T-helper 17 cell (primary cell): ENCODE measurements at places on chromosomes 2 and 18.

DNA sequence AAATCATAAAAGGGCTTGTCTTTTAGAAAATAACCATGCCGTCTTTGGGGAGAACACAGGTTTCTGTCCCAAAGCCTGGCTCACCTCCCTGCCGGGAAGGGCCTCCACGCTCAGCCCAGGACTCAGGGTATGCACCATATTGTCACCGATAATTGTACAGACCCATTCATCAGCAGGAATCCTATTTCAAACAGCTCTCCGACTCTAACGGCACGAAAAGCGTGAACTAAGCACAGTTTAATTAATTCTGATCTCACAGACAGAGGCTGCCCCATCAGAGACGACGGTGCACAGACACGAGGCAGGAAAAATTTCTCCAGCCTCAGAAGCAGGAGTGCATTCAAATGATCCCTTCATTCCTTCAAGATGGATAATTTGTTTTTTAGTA is 276.2 kb downstream of the MYCN start:
- DNase-seq, result no peak

- DNase-seq, result no peak
These were observed 1.6 kb downstream of the HRH4 start for GRCh38 chr18:24461996-24462395.

GRCh38 chr2:113134717-113135116 is 7.3 kb downstream of the IL1RN start:
- no peak for DNase-seq

- no peak for DNase-seq
These were observed 466.7 kb downstream of the THSD7B start for GRCh38 chr2:137232076-137232475.

DNA sequence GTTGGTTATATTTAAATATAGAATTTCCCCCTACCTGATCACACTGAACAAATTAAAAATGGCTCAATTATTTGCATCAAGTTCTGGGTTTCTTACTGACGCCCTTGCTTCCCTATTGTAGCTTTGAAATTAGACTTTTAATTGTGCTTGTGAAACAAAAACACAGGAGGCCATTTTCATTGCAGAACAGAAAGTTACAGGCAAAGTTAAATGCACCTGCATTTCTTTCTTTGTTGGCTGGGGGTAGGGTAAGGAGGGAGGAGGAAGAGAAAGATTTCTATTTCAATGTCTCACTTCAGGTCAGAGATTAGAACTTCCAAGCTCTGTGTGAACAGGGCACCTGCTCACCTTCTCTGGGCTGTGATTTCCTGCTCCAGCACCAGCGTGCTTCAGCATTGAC is 199.6 kb downstream of the BCL11A start:
- DNase-seq, result no peak

DNA sequence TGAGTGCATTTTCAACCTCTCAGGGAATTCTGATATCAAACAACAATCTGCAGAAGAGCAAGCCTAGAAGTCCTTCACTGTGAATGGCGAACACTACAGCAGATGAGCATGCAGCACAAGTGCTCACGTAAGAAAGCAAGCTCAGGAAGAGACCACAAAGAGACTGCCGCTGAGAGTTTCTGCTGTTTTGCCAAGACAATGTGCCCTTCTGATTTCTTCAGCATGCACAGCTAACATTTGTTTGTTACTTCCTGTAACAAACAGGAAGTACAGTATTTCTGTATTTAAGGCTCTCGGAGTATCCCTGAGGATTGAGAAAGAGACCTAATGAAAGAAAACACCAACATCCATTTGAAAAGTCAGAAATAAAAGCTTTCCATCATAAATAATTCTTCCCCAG is 45.9 kb downstream of the MBOAT2 start:
- no peak for DNase-seq

- no peak for DNase-seq
These were observed 98.1 kb upstream of the YPEL5 start for GRCh38 chr2:30048636-30049175.

GRCh38 chr2:178863856-178864620 is 56.8 kb upstream of the TTN start:
- no peak for DNase-seq

DNA sequence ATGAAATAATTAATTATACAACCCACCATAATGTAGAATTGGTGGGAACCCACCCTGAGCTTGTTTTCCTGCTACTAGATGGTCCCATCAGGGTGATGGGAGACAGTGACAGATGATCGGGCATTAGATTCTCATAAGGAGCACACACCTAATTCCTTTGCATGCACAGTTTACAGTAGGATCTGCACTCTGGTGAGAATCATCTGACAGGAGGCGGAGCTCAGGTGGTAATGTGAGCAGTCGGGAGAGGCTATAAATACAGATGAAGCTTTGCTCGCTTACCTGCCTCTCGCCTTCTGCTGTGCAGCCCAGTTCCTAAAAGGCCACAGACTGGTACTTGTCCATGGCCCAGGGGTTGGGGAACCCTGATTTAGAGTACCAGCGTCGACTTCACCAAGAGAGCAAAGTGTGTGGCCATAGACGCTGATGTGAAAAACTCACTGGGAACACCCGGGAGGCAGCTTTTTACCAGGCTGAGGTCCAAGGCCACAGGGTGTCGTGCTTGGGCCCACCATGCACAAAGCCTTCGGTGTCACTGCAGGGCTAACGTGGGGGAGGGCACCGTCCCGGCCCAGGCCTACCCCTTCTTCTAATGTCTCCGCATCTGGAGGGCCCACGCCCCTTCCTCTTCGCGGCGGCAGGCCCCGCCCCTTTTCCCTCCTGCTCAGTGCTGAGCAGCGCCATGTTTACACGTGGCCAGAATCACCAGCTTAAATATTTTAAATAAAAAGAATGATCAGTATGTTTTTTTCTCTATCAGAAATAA is 296.8 kb upstream of the HDAC4 start:
- DNase-seq, result no peak

GRCh38 chr2:24509840-24510239 is 18.8 kb downstream of the NCOA1 start:
- no peak for DNase-seq

GRCh38 chr2:25397777-25398176 is 56.1 kb upstream of the DNMT3A start:
- no peak for DNase-seq

DNA sequence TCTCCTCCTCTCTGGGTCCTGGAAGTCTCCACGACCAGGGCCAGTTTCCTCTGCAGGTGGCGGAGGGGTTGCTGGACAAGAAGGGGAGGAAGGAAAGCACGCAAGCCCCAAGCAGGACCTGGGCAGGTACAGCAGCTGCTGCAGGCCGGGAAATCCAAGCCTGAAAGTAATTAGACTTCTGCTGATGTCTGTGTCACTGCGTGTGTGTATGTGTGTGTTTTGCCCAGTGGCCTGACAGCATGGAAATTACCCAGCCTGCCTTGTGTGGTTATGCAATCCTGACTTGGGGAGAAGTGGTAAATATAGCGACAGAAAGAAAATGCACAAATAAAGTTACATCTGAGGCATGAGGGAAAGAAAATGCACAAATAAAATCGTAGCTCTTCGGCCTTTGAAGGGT is 121.8 kb upstream of the ZBTB14 start:
- DNase-seq, result no peak

- DNase-seq, result no peak
These were observed 3.2 kb upstream of the AGXT start for GRCh38 chr2:240865391-240865790.

GRCh38 chr18:37420315-37420880 is 145.2 kb downstream of the CELF4 start:
- no peak for DNase-seq

GRCh38 chr2:30046979-30047378 is 99.8 kb upstream of the YPEL5 start:
- DNase-seq, result no peak

DNA sequence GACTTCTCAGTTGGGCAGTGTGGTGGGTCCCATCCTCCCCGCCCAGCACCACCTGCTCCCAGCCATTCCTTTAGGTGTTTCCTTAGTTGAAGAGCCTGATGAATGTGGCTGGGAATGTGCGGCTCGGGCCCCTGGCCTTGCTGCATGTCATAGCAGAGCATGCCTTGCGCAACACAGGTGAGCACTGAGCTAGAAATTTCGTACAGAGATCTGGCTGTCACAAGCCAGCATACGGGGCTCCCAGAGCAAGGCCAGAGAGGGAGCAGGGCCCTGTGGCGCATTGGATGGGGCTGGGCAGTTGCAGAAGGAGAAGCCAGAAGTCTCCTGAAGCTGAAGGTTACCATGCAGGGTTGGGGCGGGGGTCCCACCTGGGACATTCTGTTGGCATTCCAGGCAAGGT is 129.7 kb downstream of the WDSUB1 start:
- no peak for DNase-seq

- no peak for DNase-seq
These were observed 844 bp upstream of the MPV17 start for GRCh38 chr2:27323596-27324285.

DNA sequence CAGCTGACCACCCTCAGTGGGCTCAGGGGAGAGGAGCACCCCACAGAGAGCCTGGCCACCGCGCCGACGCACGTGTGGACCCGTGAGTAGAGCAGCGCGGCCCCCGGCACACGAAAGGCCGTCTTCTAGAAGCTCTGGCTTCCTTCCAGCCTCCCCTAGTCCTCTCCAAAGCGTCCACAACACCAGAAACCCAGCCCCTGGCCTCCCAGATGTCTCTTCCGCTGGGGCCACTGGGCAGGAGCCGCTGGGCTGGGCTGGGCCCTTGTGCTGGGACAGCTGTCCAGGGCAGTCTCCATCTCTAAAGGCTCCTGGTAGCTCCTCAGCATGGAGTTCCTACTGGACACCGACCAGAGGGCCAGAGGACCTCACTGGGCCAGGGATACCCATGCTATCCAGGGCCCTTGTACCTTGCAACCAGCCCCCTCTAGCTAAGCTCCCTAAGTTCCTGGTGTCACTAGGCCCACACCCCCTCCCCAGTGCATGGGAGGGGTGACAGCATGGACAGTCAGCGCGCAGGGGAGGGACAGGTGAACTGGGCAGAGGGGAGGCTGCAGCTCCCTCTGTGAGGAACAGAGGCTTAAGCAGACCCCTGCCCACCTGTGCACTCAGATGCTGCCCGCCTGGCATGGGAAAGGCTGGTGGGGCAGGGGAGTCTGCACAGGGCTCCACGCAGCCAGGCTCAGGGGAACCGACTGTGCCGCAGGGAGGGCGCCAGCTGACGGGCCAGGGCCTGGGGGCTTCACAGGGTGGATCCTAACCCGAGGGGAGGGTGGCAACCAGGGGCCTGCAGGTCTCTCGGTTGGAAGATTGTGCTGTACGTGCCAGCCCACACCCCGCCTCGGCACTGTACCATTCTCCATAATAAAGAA is 32.9 kb downstream of the MTERF4 start:
- no peak for DNase-seq

DNA sequence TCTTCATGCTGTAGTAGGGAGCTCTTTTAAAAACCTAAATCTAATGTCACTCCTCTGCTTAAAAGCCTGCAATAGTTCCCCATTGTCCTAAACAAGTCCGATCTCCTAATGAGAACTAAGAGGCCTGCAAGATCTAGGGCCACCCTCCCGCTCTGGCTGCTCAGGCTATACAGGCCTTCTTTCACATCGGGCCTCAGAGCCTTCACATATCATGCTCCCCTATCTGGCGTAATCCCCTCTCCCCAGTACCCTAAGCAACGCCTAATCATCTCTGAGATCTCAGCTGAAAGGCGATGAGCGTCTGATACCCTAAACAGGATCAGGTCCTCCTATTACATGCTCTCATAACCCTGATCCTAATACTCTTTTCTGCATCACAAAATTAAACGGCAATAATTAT is 1.9 kb downstream of the MAP4K3 start:
- no peak for DNase-seq

DNA sequence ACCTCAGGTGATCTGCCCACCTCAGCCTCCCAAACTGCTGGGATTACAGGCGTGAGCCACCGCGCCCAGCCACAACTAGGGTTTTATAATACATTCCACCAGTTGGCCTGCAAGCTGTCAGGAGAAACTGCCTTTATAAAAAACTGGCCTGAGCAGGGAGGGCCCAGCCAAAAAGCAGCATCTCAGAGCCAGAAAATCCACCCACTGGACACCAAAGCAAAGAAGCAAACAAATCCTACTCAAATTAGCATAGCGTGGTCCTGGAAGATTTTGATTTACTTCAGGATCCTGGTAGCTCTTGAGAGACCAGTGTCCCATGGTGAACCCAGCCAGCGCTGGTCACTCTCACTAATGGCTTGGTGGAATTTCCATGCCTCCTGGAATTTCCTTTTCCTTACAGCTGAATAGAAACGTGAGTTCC is 60.0 kb upstream of the PXDN start:
- no peak for DNase-seq

DNA sequence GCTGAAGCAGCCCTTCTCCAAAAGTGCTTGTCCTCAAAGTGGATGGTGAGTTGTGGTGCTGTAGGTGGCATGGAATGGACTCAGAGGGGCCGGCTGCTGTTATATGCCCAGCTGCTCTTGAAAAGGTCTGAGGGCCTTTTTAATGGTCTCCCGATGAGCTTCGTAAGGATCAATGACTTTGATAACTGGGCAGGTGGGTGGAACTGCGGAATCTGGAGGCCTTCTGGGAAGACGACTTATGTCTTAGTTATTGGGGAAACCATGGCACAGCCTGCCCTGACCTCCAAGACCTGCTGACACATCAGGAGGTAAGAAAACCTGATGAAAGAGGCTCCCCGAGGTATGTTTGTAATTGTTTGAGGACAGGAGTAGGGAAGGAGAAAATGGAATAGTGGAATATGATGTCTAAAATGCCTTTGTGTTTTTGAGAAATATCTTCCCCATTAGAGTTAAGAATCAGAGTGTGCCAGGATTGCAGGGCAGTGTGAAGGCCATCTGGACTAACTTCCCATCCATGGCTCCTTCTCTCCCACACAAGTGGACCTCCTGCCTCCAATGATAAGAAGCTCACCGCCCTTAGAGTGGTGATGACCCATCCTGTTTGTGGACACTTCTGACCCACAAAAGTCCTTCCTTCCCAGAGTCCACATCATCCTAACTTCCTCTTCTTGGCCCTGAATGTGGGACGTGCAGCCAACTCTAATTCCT is 236.1 kb downstream of the FHOD3 start:
- DNase-seq, result no peak

- DNase-seq, result no peak
These were observed 257.7 kb downstream of the PTGR3 start for GRCh38 chr18:74951165-74951760.

DNA sequence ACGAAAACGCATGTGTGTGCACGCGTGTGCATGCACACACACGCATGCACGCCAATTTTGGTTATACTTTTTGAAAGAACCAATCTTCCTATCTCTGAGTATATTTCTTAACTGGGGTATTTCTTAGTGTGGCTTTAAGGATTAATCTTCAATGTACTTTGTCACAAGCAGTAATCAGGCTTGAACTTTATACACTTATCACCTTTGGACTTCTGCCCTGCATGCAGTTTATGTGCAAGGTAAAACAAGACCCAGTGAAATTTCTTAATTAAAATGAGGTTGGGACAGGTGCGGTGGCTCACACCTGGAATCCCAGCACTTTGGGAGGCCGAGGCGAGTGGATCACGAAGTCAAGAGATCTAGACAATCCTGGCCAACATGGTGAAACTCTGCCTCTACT is 85.3 kb downstream of the OSBPL6 start:
- no peak for DNase-seq

DNA sequence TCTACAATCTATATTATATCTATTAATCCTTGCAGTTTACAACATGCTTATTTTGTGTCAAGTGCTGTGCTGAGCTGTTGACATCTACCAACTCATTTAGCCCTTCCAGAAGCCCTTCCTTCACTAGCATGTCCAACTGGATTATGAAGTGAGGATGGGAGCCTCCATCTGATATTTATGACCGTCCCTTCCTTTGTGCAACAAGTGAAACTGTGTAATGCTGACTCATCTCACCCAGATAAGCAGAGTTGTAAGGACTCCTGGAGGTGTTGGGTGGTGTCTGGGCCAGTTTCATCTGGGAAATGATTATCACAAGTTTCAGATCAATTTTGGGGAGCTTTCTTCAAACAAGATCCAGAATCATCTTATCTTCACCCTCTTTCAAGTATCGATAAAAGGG is 156.6 kb upstream of the ETAA1 start:
- no peak for DNase-seq
